ENCODE measurements at places on chromosomes 12 and 14.

- no peak for DNase-seq
Observed at GRCh38 chr12:3892631-3893030, 19.4 kb upstream of the PARP11 start.

DNA sequence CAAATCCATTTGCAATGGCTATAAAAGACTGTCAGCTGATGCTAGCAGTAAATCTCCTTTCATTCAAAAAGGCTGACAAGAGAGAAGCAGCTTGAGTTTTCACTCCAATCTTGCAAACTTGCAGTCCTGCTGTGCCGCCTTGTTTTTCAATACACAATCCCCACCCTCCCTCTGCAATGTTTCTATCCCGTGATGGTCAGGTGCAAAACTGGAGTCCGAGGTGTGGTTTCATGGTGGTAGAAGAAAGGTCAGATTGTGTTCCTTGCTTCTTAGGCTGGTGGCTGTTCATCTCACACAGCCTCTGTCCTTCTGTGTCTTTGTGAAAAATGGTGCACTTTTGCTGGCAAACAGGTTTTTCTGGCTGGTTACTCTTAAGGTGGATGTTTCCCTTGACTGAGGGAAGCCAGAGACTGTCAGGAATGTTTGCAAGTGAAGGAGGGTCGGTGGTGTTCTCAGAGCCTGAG, 27.7 kb upstream of the TBX3 start:
- no peak for DNase-seq

GRCh38 chr12:66129934-66130266, 650 bp downstream of the LLPH start:
- DNase-seq: peak; percentile 25

GRCh38 chr12:116520801-116521471, 38.2 kb upstream of the MAP1LC3B2 start:
- DNase-seq: peak; percentile 80

DNA sequence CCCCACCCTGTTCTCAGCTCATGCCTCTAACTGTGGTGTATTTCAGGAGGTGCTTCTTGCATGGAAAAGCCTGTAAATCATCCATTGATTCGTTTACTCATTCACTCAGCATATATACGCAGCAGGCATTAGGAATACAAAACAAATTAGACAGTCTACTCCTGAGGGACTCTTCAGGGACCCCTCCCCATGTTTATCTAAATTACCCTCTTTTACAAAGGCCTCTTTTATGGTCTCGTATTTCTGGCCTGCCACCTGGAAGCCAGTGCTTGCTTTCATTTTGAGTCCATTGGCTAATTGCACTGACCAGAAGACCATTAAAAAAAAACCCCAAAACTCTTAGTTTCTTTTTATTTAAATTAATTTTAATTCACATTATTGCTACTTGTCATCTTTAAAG, 134.4 kb downstream of the DACT1 start:
- DNase-seq: no peak

DNA sequence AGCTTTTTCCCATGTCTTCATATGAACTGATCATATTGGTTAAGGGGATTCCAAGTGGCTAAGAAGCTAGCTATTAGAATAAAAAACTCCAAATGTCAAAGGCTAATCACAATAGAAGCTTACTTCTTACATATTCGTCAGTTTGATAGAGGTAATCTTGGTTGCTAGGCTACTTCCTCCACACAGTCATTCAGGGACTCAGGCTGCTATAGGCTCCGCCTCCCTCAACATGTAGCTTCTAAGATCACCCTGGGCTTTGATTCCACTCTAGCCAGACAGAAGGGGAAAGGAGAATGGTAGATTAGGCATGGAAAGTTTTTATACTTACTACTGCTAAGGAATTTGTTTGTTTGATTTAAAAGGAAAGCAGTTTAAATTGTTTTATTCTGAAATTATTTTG, 207.9 kb downstream of the EFCAB11 start:
- no peak for DNase-seq

DNA sequence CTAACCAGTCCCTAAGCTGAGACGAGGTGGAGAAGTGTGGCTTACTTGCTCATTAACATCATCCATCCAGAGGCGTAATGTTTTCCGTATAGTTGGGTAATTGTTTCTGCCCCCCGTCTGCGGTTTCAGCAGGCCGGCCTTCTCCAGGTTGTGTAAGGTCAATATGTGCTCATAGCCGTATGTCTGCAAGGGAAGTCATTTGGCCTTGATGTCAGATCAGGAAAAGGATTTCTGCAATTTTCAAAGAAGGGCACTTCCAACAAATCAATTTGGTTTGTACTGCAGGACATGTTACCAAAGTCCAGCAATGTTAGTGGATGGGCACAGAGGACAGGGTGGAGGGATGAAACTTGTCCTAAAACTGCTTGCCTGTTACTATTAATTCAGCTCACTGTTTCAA, 9.9 kb upstream of the DIABLO start:
- DNase-seq: no peak

GRCh38 chr12:59973515-59973914, 377.7 kb downstream of the SLC16A7 start:
- peak; percentile 57 for DNase-seq

- peak; percentile 78 for DNase-seq
Observed at GRCh38 chr14:33475623-33476022, 475.3 kb downstream of the EGLN3 start.

DNA sequence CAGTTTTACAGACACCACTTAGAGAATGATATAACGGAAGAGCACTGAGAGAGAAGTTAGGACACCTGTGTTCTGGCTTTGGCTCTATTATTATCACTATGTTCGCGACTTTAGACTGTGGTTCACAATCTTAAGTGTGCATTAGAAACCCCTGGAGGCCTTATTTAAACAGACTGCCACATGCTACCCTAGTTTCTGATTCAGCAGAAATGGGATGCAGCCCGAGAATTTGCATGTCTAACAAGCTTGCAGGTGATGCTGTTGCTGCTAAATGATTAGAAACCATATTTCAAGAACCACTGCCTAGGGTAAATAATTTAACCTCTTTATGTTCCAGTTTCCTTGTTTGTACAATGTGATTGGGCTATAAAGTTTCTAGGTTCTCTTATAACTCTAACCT, 3.6 kb upstream of the RAD51AP1 start:
- no peak for DNase-seq

- DNase-seq: no peak
Observed at GRCh38 chr14:30770376-30770775, 104.0 kb upstream of the COCH start.

GRCh38 chr12:40768125-40768864, 76.1 kb downstream of the CNTN1 start:
- DNase-seq: no peak

DNA sequence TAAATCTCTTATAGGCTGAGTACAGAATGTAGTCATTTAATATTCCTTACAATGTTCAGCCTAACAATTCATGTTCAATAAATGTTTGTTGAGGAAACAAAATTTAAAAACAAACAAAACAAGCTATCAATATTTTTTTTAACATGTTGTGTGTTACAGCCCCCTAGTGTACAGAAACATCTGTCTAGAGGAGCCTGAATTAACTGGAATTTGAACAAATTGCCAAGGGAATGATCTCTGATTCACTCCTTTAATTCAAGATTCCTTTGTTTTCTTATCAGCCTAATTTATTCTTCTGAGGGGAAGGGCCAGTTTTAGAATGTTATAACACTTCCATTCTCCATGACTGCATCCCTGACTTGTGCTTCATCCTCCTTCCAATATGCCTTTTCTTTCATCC, 127.2 kb downstream of the CMAS start:
- DNase-seq: no peak

DNA sequence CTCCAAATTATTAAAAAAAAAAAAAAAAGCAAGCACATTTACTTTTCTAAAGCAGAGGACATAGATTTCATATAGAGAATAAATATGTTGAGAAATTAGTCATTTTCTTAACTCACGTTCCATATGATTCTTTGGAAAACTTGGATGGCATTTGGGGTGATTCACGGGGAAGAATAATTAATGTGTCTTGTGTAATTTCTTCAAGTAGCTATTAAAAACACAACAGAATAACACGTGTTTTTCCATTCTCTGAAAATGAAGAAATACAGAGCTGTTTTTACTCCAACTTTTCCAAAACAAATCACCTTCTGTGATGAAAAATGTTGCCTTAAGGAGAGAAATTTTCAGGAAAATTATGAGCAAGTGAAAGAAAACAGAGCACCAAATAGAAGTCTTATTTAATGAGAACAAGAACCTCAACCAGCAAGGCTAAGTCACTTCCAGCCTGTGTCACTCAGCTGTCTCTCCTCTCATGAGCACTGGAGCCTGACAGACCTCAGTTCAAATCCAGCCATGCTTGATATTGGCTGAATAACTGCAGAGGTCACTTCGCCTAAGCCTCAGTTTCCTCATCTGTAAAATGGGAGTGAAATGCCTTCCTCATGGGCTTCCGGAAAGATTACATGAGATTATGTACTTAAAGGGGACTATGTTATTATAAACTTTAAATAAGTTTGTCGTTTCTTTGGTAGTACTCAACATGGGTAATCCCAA, 42.8 kb upstream of the NUAK1 start:
- DNase-seq: no peak

GRCh38 chr12:128387811-128388422, 120.9 kb downstream of the TMEM132C start:
- DNase-seq: peak; percentile 35

DNA sequence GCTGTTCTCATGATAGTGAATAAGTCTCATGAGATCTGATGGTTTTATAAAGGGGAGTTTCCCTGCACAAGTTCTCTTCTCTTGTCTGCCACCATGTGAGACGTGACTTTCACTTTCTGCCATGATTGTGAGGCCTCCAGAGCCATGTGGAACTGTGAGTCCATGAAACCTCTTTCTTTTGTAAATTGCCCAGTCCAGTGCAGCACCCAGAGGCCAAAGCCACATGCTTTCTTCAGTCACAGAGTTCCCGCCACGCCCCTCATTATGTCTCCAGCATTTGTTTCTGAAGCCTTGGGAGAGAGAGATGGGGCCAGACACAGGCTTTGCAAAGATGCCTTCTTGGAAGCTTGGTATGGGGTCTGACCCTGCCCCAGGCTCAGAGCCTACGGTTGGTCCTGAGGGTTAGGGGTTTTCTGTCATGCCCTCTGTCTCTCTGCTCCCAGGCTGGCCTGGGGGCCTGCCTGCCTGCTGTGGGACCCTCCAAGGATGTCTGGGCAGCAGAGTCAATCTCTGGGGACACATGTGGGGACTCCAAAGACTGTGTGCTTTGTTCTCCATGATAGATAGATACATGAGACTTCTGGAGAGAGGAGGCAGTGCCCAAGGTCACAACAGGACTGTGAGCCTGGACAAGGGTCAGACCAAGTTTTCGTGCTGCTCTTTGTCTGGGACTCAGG, 114.1 kb upstream of the PRMT8 start:
- DNase-seq: no peak

DNA sequence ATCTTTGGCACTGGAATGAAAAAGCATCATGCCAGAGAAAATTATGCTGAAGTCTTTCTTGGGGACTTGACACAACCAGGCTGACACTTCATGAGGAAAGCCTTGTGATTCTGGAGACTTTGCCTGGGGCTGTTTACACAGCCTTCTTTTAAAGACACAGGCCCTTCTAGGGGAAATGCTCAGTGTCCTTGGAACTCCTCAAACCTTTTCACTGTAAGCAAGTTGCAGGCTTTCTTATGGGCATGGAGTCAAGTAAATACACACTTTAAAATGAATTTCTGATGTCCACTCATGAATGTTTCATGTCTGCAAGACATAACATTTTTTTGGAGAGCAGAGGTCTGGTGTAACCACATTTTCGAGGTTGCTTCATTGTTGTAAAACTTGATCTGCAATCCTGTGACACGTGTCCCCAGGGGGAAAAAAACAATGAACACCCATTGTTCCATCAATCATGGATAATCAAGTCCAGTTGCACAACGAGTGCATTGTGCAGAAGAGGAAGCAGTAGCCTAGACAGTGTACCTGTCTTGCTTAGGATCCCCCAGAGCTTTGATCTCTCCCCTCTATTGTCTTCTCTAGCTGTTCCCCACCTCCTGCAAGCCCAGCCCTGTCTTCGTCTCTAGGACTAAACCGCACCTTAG, 155.1 kb upstream of the PRICKLE1 start:
- DNase-seq: no peak

GRCh38 chr12:22190-22529, 44.4 kb upstream of the IQSEC3 start:
- DNase-seq: peak; percentile 1

GRCh38 chr12:57001448-57001906, 4.9 kb downstream of the ZBTB39 start:
- peak; percentile 71 for DNase-seq

- DNase-seq: no peak
Observed at GRCh38 chr12:103523771-103524170, 28.0 kb upstream of the C12orf42 start.

- DNase-seq: peak; percentile 83
Observed at GRCh38 chr12:66813137-66813892, 134.4 kb upstream of the GRIP1 start.

- peak; percentile 88 for DNase-seq
Observed at GRCh38 chr12:110223777-110224378, 57.2 kb upstream of the ATP2A2 start.

DNA sequence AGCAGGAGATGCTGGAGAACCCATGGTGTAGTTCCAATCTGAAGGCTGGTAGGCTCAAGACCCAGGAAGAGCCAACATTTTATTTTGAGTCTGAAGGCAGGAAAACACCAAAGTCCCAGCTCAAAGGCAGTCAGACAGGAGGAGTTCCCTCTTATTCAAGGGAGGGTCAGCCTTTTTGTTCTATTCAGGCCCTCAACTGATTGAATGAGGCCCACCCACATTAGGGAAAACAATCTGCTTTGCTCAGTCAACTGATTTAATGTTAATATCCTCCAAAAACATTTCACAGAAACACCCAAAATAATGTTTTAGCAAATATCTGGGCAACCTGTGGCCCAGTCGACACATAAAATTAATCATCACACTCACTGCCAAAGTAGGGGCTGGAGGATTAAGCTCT, 130.8 kb downstream of the LMNTD1 start:
- DNase-seq: no peak

DNA sequence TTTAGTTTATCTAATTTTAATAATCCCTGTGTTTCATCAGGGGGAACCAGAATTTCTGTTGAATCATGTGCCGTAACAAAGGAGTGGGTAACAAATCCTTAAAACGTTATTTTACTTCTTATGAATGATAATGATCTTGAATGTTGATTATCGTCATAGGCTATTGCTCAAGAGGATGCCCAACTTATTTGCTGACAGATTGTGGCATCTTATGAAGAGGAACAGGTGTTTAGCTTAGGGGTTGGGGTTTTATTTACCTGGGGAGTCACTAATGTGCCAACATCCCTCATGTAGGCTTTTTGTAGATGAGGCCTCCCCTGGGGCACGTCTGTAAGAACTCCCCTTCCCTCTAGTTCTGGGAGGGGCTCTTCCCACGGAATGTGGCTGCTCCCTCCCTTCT, 32.4 kb upstream of the TMX1 start:
- no peak for DNase-seq

DNA sequence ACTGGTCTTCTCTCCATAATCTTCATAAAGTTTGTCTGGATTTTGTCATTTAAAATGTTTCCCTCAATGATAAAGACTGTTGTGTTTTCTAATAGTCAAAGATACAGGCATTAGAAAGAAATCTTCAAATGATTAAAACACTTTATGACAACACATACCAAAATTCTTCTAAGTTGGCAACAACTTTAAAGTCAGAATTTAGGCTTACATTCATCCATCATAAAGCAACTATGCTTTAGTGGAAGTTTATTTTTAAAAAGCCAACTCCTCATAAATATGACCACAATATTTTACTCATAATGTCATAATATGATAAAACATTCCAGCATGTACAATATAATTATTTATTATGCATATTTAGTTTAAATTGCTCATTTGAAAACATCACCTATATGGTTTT, 17.2 kb upstream of the CCER1 start:
- no peak for DNase-seq
